ENCODE measurements at places on chromosomes 2 and 18.

GRCh38 chr2:7931808-7932207 lies 750.0 kb upstream of the ID2 start:
- DNase-seq, result no peak

GRCh38 chr2:105801961-105802360 lies 57.2 kb downstream of the NCK2 start:
- DNase-seq, result no peak

GRCh38 chr2:199603721-199604291 lies 146.1 kb upstream of the SATB2 start:
- DNase-seq, result no peak

DNA sequence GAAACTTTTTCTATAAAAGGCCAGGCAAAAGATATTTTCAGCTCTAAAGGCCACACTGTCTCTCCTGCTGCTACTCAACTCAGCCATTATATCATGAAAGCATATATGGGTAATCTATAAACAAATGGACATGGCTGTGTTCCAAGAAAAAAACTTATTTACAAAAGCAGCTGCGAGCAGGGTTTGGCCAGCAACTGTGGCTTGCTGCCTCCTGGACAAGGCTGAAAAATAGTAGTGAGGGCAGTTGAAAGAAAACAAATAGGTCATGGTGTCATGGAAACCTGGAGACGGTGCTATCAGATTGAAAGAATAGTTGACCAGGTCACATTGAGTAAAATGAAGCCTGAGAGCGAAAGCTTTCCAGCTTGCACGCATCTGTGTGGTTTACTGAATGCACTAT lies 89.2 kb upstream of the LRATD1 start:
- no peak for DNase-seq

DNA sequence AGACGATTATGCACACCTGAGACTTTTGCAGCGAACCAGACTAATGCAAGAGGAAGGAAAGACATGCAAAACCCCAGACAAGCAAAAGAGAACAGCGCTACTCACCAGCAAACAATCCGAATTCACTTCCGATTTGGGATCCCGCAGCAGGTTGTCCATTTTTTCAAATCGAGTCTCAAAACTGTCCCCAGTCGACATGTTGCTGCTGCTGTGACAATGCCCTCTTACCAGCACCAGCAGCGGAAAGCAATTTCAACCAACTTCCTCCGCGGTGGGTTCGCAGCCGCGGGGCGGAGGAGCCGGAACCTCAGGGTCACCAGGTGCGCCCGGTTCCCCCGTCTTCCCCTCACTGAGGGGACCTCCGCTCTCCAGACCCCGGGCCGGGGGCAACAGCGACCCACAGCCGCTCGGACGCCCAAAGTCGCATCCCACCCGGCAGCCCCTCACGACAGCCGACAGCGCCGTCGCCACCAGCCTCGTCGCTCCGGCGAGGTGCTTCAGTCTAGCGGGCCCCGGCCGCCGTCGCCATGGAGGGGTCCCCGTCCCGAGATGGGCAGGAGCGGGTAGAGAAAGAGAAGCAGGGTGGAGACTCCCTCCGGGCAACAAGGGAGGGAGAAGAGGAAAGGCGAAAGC lies 784 bp downstream of the ROCK1 start:
- DNase-seq, result peak; percentile 46

DNA sequence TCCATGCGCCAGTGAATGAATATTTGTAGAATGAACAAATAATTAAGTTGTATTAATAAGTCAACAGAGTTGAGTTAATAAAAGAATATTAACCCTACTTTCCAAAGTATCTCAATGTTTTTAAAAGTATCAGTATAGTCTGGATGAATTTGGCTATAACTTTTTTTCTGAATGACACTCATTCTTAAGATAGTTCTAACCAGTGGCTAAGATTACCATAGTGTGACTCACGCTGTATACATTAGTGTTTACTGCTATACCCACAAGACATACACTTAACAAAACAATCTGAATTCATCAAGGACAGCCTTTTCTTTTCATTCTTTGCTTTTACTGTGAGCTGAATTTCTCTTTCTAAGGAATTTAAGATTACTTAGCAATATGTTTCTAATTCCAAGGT lies 77.0 kb upstream of the PDE1A start:
- DNase-seq, result no peak

- DNase-seq, result no peak
Observed at GRCh38 chr2:143280097-143280757, 151.0 kb downstream of the ARHGAP15 start.

- DNase-seq, result no peak
Observed at GRCh38 chr2:79936715-79937114, 367.8 kb downstream of the LRRTM1 start.

DNA sequence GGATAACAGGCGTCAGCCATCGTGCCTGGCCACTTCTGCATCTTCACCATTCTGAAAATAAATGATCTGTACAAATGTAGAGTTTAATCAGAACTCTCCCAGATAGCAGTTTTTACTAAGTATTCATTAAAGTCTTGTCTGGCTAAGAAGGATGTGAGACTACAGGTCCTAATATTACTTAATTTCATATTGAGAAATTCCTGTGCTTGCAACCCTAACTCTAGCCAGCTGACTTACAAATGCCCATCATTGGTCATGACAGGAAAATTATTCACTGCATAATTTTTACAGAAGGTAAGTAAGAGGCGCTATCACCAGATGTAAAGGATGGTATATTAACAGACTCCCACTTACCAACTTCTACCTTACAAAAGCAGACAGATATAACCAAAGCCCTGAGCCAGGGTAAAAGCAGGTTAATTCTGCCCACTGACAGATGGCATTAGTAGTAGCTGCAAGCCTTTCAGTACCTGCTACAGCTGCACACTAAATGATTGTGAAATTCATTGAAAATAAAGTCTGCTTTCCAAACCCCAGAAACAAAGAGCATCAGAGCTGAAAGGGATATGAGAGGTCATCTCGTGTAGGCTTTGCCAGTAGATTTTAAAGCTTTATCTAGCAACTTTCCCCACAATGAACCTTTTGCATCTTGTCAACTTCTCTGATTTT lies 271.3 kb upstream of the STON1 start:
- DNase-seq, result no peak

- no peak for DNase-seq
Observed at GRCh38 chr2:52144590-52144989, 1112.7 kb upstream of the NRXN1 start.

GRCh38 chr18:36284671-36285295 lies 12.7 kb upstream of the FHOD3 start:
- DNase-seq, result peak; percentile 30

DNA sequence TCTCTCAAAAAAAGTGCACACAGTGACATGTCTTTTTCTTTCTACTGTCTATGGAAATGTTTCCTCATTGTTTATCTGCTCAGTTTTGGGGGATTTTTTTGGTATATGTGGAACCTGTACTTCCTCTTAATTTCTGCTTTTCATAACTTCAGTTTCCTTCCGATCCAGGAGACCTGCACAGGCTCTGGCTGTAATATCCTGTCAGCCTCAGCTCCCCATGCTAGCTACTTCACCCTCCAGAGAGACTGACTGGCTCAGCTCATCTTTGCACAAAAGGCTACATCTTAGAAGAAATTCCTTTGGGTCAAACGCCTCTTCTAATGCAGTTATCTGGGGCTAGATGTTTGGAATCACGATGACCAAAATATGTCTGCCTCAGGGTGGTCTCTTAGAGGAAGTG lies 378.4 kb downstream of the RND3 start:
- no peak for DNase-seq

DNA sequence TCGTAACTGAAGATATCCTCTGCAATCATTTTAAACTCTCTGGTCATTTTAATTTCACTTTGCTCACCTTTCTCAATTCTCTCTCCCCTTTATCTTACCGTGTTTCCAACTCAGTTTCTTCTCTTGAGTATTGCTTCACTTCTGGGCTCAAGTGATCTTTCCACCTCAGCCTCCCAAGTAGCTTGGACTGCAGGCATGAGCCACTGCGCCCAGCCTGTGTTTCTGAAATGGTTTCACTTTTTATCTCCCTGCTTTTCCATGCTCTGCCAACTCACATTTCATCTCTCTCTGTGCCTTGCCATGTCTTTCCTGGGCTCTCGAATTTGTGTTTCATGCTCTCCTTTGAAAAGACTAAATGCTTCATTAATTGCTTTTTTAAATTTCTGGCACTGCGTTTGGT lies 30.5 kb upstream of the TMEM131 start:
- DNase-seq, result no peak

GRCh38 chr2:144137705-144138428 lies 382.1 kb downstream of the ZEB2 start:
- DNase-seq, result no peak

GRCh38 chr2:189633392-189633811 lies 27.9 kb upstream of the ASNSD1 start:
- no peak for DNase-seq

- DNase-seq, result no peak
Observed at GRCh38 chr2:38599706-38600105, 3.0 kb downstream of the HNRNPLL start.

GRCh38 chr18:66916834-66917233 lies 312.9 kb upstream of the CDH19 start:
- no peak for DNase-seq
